ENCODE measurements at places on chromosomes 7 and 10. TPM values are rescaled to one million over a fixed set of nuclear protein-coding genes. Genes with fewer than 3 reads are reported as not detected.
A peak's percentile ranks its signal among the peaks of the same experiment; 100 is the strongest.

HTRA1 gene
- 14.9 TPM for total RNA-seq

DEPP1 gene
- total RNA-seq: 15.1 TPM

ANKRD30A gene
- total RNA-seq: not detected

OPALIN gene
- not detected for total RNA-seq

EPO gene
- total RNA-seq: 0.30 TPM

GCK gene
- total RNA-seq: not detected

LIPM gene
- not detected for total RNA-seq

GRCh38 chr7:47940088-47941013, 7.9 kb downstream of the PKD1L1 start:
- no peak for DNase-seq
- peaks cover 23% of the 10 kb centered on the region for H3K4me1 ChIP-seq
- no peak overlapping the region for H3K4me3 ChIP-seq
- H3K27me3 ChIP-seq: no peaks in the 10 kb centered on the region

GRCh38 chr10:103397191-103397825, 882 bp downstream of the PDCD11 start:
- peaks cover 7% of the 10 kb centered on the region for H3K36me3 ChIP-seq
- H3K4me1 ChIP-seq: peaks cover 30% of the 10 kb centered on the region
- H3K27ac ChIP-seq: no peak overlapping the region

- H3K4me1 ChIP-seq: no peaks in the 10 kb centered on the region
- no peaks in the 10 kb centered on the region for H3K36me3 ChIP-seq
- DNase-seq: no peak
- H3K27ac ChIP-seq: no peak overlapping the region
- no peaks in the 10 kb centered on the region for H3K27me3 ChIP-seq
These were observed 16.8 kb downstream of the SMO start for GRCh38 chr7:129205126-129205818.

- DNase-seq: no peak
- H3K4me3 ChIP-seq: no peak overlapping the region
- H3K4me1 ChIP-seq: peaks cover 14% of the 10 kb centered on the region
- no peaks in the 10 kb centered on the region for H3K27me3 ChIP-seq
These were observed 49.5 kb upstream of the CACUL1 start for GRCh38 chr10:118804262-118804773.

DNA sequence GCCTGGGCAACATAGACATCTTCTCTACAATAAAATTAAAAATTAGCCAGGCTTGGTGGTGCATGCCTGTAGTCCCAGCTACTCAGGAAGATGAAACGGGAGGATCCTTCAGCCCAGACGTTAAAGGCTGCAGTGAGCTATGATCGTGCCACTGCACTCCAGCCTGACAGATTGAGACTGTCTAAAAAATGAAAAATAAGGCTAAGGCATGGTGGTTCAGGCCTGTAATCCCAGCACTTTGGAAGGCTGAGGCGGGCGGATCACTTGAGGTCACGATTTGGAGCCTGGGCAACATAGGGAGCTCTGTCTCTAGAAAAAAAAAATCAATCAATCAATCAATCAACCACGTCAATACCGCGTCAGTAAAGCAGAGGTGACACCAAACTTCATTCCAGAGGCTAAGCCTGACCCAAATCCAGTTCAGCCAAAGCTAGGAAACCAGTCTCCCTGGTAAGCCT, 31.1 kb downstream of the MRPS24 start:
- DNase-seq: no peak
- peak overlapping the region; percentile 41 for H3K4me3 ChIP-seq
- no peaks in the 10 kb centered on the region for H3K27me3 ChIP-seq
- H3K4me1 ChIP-seq: no peaks in the 10 kb centered on the region
- H3K36me3 ChIP-seq: no peaks in the 10 kb centered on the region
- H3K27ac ChIP-seq: no peak overlapping the region

DNA sequence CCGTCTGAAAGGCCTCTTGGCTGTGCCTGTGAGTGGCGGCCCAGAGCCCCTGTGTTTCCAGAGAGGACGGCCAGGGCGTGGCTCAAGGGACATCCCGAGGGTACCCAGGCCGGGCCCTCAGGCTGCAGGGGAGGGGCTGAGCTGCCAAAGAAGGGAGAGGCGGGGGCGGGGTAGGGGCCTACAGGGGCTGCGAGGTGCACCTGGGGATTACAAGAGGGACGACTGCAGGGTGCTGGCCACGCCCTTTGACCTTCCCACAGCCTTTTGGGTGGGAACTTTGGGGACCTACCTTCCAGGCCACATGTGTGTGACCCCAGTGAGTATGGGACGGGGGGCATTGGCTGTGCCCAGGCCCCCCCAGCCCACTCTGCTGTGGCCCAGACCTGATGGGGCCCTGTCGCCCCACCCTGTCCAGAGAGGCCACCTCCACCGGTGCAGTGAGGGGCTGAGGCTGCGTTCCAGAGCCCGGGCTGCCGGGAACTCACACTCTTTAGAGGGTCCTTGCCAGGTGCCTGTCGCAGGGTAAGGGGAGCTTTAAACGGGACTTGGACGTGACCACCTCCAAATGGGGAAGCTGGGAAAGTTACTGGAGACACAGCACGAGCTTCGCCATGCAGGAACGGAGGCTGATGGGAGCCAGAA, 19.0 kb upstream of the NKX6-2 start:
- no peak overlapping the region for H3K4me3 ChIP-seq
- DNase-seq: no peak
- no peaks in the 10 kb centered on the region for H3K4me1 ChIP-seq
- no peak overlapping the region for H3K27ac ChIP-seq
- no peaks in the 10 kb centered on the region for H3K36me3 ChIP-seq

GRCh38 chr10:110746969-110747608, 103.0 kb downstream of the RBM20 start:
- H3K4me1 ChIP-seq: no peaks in the 10 kb centered on the region
- DNase-seq: no peak
- H3K27ac ChIP-seq: no peak overlapping the region
- H3K36me3 ChIP-seq: no peaks in the 10 kb centered on the region
- H3K4me3 ChIP-seq: no peak overlapping the region

- H3K27me3 ChIP-seq: no peaks in the 10 kb centered on the region
- H3K36me3 ChIP-seq: no peaks in the 10 kb centered on the region
- H3K4me3 ChIP-seq: no peak overlapping the region
- no peak overlapping the region for H3K27ac ChIP-seq
- DNase-seq: no peak
These were observed 1.2 kb downstream of the MLXIPL start for GRCh38 chr7:73622909-73623797.

- H3K4me3 ChIP-seq: no peak overlapping the region
- no peaks in the 10 kb centered on the region for H3K27me3 ChIP-seq
- no peaks in the 10 kb centered on the region for H3K4me1 ChIP-seq
- H3K36me3 ChIP-seq: no peaks in the 10 kb centered on the region
These were observed 1035.3 kb downstream of the NRG3 start for GRCh38 chr10:82910301-82910700.

DNA sequence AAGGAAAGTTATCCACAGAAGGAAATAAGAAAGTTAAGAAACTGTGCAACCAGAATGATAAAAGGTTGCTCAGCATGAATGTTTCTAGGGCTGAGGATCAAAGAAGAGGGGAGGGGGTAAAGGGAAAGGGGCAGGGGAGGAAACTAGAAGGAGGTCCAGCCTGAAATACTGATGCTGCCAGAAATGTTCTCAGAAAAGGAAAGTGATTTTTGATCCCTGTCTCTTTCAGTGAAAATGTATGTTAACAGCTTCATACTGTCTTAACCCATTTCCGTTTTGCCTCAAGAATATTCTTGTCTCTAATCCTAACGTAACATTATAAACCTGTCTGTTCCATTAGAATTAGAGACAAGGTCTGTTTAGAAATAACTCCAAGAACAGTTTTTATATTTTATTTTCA, 49.6 kb downstream of the NEBL start:
- no peak overlapping the region for H3K4me3 ChIP-seq
- no peaks in the 10 kb centered on the region for H3K27me3 ChIP-seq
- H3K27ac ChIP-seq: no peak overlapping the region
- DNase-seq: no peak
- H3K36me3 ChIP-seq: no peaks in the 10 kb centered on the region
- no peaks in the 10 kb centered on the region for H3K4me1 ChIP-seq

DNA sequence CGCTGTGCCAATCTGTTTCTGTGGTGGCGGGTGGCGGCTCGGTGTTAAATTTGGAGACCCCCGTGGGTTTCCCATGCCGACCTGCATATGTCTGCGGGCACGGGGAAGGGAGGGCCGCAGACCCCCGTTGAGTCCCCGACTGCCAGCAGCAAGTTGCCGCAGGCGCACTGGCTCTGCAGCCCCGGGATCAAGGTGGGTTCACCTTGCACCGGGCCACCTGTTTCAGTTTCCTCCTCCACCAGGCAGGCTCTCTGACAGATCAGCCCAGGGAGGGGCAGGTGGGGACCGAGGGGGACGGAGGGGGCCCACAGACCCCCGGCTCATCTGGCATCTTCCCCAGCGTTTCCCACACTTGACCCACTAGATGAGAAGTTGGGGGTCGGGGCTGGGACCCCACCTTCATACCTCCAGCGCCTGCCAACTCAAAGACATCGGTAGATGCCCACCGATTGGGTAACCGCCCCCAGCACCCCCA, 95.9 kb downstream of the CUX1 start:
- H3K4me1 ChIP-seq: no peaks in the 10 kb centered on the region
- no peak for DNase-seq
- no peaks in the 10 kb centered on the region for H3K27me3 ChIP-seq

GRCh38 chr10:116487522-116488430, 58.0 kb upstream of the PNLIP start:
- no peak overlapping the region for H3K4me3 ChIP-seq
- no peaks in the 10 kb centered on the region for H3K4me1 ChIP-seq
- no peak overlapping the region for H3K27ac ChIP-seq
